ENCODE measurements at places on chromosomes 11 and 22.

DNA sequence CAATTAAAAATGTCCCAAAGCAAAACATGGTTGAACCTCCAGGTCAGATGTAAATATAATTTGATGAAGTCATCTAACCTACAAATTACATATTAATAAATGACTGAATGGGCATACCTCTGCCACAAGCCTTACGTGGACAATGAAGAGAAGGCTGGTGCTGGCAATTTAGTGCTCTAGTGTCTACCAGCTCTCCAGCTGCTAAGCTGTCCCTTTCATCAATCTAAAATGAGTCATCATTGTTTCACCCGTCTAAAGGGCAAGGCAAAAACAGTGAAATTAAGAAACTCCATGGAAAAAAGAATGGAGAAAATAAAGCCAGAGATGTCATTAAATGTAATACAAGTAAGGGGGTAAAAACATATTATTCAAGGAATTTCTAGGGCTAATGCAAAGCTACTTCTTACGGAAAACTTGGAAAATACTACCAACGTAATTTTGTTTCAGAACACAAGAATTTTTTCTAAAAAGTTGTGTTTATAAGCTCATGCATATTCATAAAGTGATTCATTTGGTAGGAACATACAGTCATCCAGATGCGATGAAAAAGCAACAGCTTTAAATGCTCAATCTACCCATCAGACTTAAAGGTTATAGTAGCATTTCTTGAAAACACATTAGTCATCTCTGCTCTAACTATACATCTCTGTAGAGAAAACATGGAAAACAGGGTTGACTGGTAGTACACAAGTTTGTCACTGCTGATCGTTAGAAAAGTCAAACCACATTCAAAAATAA lies 71.5 kb downstream of the SIK3 start:
- no peak for DNase-seq

- DNase-seq, result no peak
These were observed 22.0 kb downstream of the TAF1D start for GRCh38 chr11:93719310-93719709.

DNA sequence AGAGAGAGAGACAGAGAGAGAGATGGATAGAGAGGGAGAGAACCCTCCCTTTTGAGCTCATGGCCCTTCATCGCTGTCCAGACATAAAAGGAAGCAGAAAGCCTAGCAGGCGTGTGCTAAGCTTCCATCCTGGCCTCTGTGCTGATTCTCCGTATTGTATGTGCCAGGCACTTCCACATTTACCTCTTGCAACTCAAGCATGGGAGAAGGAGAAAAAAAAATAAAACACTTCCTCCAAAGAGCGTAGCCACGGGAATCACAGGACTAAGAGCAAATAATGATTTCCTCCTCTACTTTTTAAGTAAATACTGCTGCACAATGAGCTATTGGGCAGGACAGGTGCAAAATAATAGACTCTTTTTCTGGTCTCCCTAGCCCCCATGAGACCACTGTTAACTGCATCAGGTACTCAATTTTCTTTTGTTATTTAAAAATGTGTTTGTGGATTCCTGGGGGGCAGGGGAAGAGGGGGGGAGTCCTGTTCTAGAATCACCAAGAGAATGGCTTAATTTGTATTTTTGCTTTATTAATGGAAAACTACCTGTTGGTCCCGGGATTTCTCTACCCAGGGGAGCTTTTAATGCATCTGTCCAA lies 154.3 kb downstream of the NXPE2 start:
- DNase-seq, result no peak

DNA sequence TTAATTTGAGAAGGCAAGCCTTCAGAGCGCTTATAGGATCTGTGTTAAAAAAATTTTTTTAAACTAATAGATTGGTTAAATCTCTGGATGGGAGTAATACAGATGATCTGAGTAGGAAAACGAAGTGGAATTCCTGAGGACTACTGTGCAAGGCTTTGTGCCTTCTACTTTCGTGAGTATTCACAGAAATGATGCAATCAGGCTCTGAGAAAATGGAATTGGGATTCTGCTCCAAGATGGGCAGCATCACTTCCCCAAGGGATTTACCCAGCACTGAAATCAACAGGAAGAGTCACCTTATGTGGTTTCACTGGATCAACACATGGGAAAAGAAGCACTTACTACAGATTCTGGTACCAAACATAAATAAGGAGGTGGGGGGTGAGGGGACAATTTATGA lies 12.5 kb downstream of the KMT5B start:
- no peak for DNase-seq

DNA sequence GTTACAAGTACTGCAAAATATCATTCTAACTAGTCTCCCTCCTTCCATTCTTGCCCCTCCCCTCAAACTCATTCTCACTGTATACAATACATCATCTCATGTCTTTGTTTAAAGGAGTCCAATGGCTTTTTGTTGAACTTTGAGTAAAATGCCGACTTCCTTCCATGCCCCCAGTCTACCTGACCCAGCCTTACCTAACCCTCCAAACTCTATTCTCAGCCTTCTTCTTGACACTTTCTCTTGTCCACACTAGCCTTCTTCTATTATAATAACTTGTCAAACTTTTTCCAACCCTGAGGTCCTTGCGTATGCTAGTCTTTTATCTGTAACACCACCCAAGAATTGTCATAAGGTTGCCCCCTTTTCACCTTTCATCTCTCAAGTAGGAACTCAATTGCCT lies 1011.4 kb upstream of the CCDC90B start:
- no peak for DNase-seq
